ENCODE measurements at places on chromosomes 7 and 10.

DNA sequence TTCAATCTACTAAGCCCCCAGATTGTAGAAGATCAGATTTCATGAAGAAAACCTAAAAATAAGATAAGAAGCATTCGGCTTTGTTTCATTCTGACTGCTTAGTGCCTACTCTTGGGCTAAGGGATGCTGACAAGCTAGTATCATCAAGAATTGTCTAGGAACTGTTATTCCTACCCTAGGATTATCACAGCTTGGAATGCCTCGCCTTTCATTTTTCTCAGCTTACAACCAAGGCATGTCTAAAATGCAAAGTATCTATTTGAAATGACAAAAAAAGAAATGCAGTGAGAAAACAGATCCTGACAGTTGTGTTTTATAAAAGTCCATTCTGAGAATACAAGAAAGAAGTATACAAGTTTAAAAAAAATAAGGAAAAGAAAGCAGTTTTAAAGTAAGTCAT is 441.0 kb downstream of the KCNMA1 start:
- no peak for DNase-seq

DNA sequence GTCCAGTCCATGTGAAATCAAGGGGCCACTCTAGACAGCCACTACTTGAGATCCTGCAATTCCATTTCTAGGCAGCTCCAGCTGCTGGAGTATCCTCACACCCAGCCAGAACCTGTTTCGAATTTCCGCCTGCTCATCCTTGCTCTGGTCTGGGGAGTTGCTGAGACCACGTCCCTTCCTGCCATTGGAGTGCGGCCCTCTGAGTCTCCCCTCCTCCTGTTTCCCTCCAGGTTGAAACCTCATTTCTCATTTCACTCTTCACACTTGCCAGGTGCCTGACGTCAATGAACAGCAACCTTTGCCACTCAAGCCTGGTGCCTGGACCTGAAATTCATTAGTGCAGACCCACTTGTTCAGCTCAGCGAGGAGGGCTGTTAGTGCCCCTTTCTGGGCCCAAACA is 307.5 kb upstream of the SHH start:
- no peak for DNase-seq

DNA sequence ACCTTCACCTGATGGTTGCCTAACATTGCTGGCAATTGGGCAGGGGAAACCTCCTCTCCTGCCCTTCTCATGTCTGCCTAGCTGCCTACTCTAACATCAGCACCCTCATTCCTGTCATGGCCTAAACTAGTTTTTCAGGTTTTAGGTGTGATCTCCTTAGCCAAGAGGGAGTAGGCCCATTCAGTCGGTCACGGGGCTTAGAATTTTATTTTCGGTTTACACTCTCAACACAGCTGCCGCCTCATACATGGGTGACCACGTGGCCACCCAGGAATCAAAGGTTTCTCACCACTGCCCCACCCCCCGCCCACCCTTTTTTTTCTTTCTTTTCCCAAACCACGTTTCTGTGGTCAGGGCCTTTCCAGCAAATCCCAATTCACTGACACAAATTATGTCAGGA is 97.2 kb downstream of the RALA start:
- no peak for DNase-seq

DNA sequence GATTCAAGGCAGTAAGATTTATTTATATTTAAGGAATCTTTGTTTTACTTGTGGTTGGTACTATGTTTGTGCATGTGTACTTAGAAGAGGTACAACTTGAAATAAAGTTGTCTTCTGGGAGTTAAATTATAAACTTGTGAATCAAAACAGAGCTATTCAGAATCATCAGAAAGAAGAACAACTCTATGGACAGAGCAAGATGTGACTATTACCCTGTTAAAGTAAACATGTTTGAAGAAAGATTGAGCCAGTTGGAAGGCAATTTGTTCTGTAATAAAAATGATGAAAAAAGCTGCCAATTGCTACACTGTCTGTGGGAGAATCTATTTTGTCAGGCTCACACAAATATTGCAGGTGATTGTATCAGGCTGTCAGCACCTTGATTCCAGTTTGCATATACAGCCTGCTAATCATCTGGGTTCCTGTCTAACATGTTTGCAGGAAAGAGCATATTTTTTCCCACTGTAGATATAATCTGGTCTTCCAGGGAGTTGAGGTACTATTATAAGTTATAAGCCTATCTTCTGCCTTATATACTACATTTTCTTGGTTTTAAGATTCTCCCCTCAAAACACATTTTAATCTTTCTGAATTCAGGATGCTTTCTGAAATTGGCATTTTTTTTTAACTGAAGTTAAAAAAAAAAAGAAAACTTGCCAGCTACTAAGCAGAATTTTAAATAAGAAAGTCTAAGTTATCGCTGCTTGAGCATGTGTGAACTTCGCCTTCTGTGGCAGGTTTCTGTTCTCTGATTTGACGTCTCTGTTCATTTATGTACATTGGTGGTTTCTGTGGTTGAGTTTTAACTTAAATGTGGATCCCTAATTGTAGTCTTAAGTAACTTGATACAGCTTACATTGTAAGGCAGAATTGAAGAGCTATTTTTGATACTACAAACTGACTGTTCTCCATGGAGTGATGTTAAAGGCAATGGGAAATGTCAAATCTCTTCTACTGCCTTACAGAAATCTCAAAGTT is 46.0 kb downstream of the ZNRF2 start:
- no peak for DNase-seq

GRCh38 chr7:70944516-70944915 is 187.4 kb upstream of the GALNT17 start:
- no peak for DNase-seq

DNA sequence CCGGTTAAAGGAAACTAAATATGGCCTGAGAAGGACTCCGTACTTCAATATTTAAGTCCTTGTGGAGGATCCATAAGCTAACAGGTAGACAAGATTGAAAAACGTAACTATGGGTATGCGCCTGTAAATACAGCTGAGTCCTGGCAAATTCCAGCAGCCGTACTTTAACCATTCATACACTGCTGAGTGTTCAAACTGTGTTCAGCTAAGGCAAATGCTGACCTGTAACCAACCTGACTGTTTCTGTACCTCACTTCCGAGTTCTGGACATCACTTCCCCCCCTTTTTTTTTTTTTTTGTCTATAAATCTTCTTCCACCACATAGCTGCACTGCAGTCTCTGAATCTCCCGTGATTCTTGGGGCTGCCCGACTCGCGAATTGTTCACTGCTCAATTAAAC is 69.1 kb downstream of the SRPK2 start:
- DNase-seq: no peak

DNA sequence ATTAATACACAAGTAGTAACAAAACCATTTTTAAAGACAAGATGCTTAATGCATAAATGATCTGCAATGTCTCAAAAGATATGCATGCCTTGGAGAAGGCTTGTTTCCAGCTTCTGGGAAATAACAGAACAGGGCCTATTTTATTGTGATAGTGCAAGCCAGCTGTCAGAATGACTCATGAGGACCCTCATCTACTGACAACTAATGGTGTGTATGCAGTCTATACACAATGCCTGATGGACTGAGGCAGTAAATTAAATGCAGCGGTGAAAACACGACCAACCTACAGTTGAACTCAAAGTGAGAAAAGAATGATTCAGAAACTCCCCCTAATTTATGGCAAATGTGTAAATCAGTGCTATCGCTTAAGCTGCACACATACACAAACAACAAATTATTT is 46.3 kb downstream of the VPS41 start:
- no peak for DNase-seq

DNA sequence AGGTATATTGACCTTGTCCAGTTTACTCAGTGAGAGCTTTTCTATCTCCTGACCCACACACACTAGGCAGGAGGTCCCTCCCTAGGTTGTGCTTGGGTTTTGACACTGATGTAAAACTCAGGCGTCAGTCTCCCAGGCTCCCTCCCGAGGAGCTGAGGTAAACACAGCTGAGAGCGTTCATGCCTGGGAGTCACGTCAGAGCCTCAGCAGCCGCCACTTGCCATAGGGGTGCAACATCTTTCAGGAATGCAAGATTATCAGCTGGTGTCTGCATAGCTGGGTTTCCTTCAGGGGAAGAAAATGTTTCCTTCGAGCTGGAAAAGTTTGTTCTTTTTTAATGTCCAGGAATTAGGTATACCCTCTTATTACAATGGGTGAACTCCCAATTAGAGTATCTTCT is 70.6 kb downstream of the FGFR2 start:
- no peak for DNase-seq

DNA sequence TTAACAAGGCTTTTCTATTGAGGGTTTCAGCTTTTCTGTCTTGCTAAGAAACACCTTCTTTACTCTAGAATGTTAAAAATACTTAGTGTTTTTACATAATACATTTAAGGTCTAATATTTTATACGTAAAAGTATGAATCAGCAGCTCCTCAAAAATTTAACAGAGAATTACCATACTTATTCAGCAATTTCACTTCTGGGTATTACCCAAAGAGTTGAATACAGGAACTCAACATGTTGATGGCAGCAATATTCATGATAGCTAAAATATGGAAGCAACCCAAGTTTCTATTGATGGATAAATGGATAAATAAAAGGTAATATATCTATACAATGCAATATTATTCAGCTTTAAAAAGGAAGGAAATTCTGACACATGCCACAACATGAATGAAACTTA is 9.7 kb upstream of the OR13A1 start:
- DNase-seq: no peak

DNA sequence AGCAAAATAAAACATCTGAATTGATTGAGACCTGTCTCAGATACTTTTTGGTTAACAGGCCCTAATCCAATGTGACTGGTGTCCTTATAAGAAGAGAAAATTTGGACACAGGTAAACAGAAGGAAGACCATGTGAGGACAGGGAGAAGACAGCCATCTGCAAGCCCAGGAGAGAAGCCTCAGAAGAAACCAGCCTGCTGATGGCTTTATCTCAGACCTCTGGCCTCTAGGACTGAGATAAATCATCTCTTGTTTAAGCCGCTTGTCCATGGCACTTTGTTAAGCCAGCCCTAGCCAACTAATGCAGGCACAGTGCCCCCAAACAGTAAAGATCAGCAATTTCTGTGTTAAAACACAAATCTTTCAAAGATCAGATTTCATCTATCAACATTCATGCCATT is 41.8 kb upstream of the FIGNL1 start:
- DNase-seq: no peak

Measured in esophagus squamous epithelium (tissue), 5 donors.